AG04449 (cell line): ENCODE measurements at places on chromosomes 3 and 15.

GRCh38 chr3:12268049-12268735, 20.7 kb upstream of the PPARG start:
- no peak for DNase-seq

GRCh38 chr15:75353604-75354003, 6.8 kb downstream of the NEIL1 start:
- no peak for DNase-seq

DNA sequence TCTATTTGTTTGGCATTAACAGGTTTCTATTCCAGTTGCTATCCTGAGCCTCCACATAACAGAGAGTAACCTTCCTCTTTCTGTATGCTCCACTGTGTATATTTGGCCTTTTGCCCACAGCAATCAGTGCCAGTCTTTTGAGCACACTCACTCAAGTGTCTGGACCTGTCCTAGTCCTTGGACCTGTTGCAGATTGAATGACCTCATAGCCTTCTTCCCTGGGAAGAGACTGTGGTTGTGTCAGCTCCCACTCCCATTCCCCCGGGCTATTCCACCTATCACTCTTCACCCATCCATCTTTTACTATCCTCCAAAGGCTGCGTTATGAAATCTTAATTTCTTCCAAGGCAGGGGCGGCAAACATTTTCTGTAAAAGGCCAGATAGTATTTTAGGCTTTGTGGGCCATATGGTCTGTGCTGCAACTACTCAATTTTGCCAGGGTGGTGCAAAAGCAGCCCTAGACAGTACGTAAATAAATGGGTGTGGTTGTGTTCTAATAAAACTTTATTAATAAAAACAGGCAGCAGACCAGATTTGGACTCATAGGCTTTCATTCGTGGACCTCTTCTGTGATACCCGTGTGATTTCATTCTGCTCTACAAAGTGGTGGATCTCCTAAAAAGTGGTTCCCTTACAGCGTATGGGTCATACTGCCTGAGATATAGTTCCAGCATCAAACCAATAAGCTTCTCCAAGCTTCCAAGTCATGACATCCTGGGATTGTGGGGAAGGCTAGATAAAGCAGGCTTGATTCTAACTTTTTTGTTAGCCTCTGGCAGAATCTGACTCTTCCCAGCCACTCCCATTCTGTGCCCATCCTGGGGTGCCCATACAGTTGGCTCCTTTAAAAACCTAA, 57.4 kb downstream of the CDAN1 start:
- DNase-seq = no peak

DNA sequence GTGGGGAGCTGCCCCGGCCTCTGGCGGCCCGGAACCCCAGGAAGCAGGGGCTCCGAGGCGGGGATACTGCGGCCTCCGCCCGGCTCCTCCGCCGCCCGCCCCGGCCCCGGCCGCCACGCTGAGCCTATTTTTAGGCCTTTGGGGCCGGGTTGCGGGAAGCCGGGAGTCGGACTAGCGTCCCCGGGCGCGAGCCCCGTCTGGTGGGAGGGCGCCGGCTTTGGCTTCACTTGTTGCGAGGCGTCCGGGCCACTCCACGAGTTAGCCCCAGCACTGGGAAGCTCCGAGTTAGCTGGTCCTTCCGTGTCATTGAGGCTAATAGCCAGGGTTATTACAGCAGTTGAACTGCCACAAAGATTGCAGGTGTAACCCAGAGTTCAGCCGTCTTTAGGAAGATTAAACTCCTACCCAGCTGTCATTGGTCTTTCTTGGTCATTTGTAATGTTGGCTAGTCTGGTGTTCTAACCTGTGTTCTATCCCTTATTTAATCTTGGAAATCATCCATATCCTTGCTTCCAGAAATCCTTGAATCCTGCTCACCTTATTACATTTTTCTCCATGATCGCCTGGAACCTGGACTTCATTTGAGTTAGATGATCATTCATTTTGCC, 791 bp downstream of the GYG1 start:
- no peak for DNase-seq

GRCh38 chr15:47959617-47960413, 161.0 kb upstream of the SLC24A5 start:
- no peak for DNase-seq

GRCh38 chr3:30324587-30324986, 281.8 kb upstream of the TGFBR2 start:
- no peak for DNase-seq

GRCh38 chr15:40282147-40282868, 556 bp downstream of the ANKRD63 start:
- no peak for DNase-seq

- no peak for DNase-seq
Measured at GRCh38 chr15:96544162-96544756, 213.8 kb downstream of the NR2F2 start.

GRCh38 chr3:129793319-129793718, 100.2 kb downstream of the TMCC1 start:
- no peak for DNase-seq

DNA sequence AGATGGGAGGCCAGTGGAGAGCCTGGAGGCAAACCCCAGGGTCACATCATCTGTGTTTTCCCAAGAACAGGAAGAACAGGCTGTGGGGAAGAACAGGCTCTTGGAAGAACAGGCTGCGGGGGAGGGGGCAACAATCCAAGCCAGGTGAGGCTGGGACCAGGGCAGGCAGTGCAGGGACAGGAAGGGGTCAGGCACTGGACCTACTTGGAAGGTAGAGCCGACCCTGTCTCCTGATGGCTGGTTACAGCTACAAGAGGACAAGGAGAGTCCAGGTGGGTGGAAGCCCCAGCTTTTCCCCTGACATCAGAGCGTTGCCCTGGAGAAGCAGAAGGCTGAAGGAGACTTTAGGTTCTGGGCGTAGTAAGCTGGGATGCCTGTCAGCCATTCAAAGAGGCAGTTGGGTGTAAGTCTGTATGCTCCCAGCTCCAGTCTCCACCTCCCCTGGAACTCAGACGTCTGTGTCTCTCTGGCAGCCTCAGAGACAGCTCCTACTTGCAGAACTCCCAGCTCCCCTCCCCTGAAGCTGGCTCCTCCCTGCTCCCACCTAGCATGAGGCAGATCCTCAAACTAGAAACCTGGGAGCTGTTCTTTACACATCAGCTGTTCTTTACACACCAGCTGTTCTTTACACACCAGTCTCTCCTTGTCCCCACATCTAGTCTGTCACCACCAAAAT, 130.9 kb downstream of the DNAJB8 start:
- no peak for DNase-seq

- no peak for DNase-seq
Measured at GRCh38 chr15:60219866-60220265, 177.9 kb downstream of the ANXA2 start.

DNA sequence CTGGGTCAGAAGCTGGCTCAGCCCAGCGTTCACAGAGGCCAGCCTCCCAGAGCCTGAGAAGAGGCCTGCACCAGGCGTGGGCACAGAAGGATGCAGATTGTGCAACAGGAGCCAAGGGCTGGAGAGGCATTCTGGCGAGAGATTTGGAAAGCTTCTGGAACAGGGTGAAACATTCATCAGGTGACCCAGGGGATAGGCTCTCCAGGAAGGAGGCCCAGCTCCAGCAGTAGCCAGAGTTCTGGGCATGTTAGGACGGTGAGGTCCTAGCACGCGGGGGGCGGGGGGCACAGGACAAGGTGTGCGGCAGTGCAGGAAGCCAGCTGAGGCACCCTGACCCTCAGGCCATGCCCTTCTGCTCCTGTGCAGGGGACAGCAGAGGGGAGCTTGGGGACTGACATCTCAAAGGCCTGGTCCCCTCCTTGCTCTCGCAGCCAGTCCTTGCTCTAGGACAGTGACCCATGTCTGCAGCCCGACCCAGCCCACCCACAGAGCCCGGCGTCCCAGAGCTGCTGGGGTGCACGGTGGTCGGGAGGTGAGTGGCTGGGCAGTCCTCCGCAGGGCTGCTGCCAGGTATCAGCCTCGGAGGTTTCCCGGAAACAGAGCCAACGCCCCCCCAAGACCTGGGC, 111.7 kb upstream of the KLF13 start:
- DNase-seq = no peak

GRCh38 chr3:162774613-162775100, 1278.0 kb downstream of the OTOL1 start:
- no peak for DNase-seq

DNA sequence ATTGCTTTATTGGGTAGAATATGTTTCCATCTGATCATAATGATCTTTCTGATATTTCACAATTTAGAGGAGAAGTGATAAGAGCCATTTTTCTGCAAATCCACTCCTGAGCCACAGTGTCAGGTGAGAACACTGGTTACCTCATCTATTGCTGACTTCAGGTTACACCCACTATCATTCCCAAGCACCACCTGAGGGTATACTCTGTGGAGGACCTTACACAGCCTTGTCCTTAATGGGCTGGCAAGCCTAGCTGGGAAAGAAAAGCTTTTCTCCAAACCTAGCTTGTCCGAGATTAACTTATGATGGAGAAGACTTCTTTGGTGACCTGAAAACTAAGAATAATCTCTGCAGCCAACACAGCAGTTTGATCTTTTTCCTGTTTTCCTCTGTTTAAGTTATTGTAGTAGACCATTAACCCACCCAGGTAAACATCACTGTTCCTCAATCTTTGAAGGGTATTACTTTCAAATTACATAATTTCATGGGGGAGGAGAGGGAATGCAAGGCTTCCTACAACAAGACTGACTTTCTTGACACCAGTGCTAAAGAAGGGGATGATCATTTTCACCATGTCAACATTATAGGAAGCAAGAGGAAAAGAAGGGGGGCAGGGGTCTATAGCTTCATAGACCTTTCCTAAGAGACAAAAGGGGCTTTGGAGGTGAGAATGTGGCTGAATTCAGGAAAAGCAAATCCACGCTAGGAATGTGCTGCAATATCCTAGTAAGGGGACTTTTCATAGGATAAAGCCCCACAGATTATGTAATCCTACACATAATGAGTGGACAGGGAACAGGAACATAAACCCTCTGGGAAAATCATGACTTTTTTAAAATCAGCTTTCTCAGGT, 1.7 kb downstream of the NCEH1 start:
- DNase-seq = no peak

DNA sequence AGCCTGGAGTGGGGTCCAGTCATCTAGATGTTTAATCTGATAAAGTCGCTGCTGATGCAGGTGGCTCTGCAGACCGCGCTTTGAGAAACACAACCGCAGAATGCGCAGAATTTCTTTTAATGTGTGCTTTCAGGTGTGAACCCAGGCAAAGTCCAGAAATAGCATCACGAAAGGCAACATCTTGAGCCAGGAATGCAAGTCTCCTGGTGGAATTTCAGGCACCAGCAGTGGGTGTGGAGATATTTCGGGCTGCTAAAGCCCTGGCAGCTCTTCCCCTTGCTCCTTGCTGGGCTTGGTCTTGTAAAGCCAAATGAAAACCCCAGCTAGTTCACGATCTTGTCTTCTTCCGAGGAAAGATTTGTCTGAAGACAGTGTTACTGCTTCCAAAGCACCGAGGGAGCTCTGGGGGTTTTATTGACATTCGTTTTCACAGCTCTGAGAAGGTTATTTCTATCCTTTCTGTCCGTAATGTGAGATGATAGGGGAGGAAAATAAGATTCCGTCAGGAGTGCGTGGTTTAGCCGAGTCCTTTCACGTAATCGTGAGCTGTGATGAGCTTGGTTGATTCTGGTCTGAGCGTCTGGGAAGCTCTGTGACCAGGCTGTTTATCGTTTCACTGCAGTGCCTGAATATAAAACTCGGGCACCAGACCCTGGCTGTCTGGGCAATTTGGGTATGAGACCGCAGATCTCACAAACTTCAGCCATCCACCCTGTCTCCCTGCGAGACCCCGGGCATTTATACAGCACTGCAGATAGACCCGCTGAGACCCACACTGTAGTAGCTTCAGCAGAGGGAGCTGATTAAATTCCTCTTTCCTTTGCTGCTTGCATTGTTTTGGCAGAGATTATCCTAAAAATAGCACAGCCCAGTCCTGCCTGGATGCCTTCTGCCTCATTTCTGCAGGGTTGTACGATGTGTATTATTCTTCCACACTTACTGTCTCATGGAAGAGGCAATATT, 67.0 kb upstream of the SLC25A26 start:
- DNase-seq = no peak
